LHCN-M2 (cell line): ENCODE measurements at places on chromosomes 13 and 19.

DNA sequence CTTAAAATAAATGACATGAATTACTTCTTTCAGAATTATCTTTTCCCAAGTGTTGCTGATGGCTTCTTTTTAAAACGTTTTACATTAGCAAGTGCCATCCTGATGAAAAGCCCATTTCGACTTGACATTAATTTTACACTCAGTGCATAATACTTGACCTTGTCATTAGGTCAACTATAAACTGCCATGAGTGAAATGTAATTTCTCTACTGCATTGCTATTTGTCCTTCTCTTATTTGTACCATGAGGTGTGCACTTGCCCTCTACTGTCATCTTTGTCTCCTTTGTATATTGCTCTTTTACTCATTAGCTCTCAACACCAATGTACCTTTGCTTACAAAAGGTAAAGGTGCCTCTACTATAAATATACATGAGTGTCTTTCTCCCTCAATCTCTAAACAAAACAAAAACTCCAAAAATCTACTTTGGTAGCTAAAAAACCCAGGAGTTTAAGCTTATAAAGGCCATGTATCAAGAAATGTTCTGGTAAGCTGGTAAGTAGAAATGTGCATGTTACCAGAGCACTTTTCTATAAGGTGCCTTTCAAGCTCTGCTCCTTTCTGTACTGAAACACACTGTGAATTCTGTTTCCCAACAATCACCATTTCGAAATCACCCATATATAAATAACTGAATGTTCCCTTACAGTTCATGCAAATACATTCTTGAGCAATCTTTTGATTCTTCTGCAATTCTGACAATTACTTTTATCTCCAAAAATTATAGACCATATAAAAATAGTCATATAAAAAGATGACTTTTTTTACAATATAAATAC lies 351.4 kb downstream of the SLITRK5 start:
- DNase-seq: no peak

GRCh38 chr19:33193865-33194362 lies at the start of gene LRP3:
LRP3 (plus strand) TSS chr19:33194330; CDS start chr19:33194786, 456 bp downstream.
- DNase-seq: no peak

- DNase-seq: no peak
Measured at GRCh38 chr13:113537205-113537604, 46.7 kb upstream of the DCUN1D2 start.

GRCh38 chr13:39281539-39282150 lies 243.4 kb downstream of the NHLRC3 start:
- no peak for DNase-seq

DNA sequence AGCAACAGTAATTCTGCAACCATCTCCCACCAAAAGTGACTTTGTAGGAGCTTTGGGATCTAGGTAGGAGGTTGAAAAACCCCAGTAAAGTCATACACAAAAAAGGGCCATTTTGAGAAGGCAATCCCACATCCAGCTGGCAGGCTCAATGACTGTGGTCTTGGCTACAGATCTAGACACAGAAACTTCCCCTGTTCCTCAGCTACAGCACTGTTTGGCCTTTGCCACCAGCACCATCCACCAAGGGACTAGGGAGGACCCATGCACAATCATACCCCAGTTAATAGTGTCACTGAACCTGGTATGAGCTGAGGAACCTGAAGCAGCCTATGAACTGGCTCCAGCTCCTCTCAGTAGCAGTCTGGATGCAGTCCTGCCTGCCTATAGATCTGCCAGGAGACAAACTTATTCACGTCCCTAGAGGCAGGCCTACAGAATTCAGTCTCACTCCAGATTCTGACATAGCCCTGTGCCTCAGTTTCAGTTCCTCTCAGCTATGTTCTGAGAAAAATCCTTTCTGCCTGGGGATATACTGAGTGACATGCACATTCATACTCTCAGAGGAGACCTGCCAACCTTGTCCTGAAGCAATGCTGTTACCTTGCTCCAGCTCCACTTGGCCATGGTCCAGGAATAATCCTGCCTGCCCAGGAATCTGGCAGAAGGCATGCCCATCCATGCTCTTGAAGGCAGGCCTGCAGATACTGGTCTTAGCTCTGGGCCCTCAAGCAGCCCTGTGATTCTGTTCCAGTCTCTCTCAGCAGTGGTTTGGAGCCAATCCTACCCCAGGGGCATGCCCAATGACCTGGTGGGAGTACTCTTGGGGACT lies 2048.3 kb upstream of the PCDH20 start:
- DNase-seq: no peak

DNA sequence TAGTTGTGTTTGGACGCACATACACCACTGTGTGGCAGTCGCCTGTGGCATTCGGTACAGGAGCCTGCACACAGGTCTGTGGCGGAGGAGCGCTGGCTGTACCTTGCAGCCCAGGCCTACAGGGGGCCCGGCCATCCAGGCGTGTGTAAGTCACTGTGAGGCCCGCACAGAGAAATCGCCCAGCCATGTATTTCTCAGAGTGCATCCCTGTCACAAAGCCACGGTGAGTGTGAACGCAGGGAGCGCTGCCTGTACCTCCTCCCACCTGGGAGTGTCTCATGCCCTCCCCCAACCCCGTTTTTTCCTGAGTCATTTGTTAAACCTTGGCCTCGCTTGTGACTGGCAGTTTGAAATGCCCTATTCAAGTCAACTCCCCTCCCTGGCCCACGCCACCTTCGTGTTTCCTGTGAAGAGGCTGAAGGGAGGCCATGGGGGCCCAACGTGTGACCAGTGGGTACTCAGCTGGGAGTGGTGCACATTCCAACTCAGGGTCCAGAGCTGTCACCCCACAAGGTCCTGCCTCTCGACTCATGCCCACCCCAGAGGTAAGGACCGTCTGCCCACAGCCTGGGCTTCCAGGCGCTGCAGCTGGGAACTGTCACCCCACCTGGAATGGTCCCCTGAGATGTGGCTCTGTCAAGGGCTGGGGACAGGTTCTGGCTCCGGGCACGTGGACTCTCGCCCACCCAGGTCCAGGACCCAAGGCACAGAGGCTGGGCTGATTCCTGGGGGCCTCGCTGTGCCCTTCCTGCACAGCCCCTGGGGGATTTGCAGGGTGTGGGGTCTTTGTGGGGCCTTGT lies 11.6 kb upstream of the RASA3 start:
- no peak for DNase-seq

DNA sequence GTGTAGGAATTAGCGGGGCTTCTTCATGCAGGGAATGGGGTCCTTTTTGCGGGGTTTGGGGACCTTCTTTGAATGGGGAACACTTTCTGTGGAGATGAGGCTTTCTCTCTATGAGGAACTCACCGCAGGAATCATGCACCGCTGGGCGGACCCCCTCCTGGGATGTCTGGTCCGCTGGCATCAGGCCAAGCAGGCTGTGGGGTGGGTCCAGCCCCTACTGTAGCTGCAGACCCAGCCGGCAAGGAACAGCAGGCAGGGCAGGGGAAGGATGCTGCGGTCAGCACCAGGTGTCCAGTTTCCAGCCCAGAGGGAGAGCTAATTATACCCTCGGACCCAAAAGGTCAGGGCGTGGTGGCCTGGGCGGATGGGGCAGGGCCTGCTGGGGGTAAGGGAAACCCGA lies 1.8 kb downstream of the MYBPC2 start:
- peak; percentile 31 for DNase-seq

DNA sequence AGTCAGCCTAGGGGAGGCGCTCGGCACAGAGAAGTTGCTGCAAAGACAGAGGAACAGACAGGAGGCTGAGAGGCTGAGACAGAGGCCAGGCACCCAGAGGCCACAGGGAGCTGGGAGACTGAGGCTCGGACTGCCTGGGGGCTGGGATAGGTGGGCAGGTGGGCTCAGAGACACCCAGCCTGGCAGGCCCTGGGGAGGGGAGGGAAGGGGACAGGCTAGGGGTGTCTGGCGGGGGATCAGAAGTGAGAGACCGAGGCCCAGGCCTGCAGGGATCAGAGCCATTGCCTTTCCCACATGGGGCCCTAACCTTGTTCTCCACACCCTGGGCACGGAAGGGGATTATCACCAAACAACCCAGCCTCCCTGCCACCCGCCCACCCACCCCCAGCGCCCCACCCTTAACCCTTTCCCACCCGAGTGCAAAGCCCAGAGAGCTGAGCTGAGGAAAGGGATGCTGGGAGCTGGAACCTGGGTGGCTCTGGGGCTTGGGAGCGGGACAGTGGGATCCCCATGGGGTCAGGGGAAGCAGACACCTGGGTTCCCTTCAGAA lies 1.3 kb downstream of the NTN5 start:
- no peak for DNase-seq

DNA sequence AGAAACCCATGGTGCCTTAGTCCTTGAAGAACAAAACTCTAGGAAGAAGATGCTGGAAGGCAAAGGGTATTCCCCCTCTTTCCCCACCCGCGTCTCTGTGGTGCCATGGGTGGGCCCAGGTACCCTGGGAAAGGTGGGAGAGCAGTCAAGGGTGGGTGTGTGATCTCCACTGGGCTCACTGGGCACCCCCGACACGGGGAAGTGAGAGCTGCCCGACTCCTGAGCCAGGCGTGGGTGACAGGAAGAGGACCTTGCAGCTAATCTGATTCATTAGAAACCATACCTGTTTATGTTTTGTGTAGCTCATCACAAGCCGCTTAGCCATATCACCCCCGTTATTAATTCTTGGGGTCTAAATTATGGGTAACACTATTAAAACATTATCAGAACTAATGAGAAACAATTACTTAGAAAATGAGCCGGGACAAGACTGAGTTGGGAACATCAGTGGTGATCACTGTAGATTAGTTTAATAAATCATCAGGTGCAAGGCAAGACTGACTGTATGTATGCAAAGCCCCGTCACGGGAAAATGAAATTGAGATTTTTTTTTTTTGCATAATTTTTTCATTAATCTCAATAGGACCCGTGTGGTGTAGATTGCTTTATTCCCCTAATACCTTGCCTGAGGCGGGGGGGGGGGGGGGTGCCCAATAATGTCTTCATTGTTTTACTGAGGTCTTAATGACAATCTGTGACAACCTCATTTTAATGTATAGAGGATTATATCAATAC lies 77.3 kb downstream of the ZIC5 start:
- no peak for DNase-seq

DNA sequence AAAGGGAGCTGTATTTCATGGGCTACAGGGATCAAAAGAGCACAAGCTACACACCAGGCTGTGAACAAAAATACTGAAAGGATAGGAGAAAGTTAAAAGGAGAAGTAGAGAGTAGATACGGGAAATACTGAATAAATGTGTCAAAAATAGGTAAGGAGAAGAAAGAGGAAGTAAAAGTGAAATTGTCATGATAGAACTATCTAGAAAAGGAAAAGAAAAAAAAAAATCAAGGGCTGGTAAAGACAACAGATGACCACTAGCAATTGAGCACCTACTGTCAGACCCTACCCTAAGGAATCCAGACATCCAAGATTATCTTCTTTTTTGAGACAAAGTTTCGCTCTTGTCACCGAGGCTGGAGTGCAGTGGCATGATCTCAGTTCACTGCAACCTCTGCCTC lies 4.8 kb downstream of the RUBCNL start:
- DNase-seq: no peak

GRCh38 chr13:50292081-50292480 lies 276.8 kb downstream of the KCNRG start:
- DNase-seq: no peak

DNA sequence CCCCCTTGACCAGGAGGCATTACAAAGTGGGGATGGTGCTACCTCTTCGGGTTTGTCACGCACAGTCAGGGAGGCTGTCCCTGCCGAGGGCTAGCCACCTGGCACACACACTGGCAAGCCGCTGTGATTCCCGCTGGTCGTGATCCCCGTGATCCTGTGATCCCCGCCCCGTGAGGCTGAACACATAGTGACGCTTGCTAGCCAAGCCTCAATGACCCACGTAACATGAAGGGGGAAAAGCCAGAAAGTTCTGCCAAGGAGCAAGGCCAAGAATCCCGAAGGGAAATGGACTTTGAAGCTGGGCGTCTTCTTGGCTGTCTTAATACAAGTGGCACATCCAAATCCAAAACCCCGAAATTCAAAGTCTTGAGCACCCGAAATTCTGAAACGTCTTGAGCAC lies 13.7 kb downstream of the LDLR start:
- no peak for DNase-seq

- DNase-seq: no peak
Measured at GRCh38 chr13:65454403-65454802, 1775.7 kb downstream of the PCDH9 start.

DNA sequence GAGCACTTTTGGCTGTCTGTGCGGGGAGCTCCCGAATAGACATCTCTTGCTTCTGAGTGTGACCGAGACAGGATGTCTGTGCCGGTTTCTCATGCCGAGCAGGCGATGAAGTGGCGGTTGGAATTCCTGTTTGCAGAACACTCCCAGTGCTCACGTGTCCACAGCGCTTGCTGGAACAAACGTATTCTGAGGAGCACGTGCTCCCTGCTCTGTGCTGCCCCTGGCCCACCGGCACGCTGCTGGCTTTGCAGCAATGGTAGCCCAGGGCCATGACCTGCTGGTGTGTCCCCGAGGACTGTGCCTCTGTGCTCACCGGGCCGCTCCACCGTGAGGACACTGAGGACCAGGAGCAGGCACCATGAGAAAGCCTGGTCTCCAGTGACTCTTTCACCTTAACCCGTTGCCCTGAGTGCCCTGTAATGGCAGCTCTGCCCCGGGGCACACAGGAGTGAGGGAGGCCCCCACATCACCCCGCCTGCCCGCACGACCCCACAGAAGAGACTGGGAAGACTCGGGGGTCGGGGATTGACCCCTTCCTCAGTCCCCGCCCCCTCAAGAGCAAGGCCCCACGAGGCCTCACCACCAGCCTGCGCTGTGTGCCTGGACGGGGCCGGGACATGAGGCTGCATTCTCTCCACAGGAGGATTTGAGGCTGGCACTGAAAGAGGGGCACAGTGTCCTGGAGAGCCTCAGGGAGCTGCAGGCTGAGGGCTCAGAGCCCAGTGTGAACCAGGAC lies 40.0 kb upstream of the F7 start:
- DNase-seq: no peak

DNA sequence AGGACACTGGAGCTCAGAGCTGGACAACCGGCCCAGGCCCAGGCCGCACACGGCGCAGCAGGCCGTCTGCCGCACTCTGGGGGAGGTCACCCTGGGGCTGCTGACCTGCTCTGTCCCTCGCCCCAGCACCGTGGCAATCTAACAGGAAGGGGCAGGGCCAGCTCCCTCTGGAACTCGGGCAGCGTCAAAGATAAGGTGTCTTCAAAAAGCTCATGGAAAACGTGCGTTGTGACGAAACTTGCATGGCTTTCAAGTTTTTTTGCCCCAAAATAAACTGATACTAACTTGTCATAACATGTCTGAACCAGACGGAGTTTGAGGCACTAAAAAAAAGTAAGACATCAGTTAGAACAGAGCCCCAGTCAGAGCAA lies 12.2 kb upstream of the ATP8B3 start:
- no peak for DNase-seq

- DNase-seq: peak; percentile 90
Measured at GRCh38 chr13:30872685-30873461, 33.2 kb upstream of the MEDAG start.
